ENCODE measurements at places on chromosomes 2 and 18.

DNA sequence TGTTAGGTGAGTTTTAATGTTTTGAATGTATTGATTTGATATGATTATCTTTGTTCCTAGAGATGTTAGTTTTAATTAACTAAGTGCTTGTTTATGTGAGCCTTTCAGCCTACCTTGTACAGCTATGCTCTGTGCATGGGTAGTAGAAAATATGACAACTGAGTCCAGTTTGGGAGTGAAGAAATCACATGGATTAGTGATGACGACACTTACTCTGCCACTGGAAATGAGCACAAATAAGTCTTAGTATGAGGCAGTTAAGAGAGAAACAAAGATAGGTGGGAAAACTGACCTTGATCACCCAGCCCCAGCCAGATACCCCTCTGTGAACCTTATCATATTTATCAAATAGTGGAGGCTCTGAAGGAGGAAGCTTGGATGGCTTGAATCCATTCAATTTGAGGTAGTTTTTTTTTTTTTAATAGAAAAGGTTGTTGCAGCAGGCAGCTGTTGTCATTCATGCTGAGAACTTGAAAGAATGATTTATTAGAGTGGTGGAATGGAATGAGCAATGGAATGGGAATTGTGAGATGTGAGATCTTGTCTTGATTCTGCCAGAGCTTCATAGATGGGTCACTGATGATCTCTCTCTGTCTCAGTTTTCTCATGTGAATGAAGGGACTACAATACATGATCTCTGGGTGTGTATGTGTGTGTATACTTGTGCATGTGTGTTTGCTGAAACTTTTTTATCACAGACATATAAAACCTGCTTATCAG is 96.4 kb downstream of the MAP3K20 start:
- DNase-seq: no peak

DNA sequence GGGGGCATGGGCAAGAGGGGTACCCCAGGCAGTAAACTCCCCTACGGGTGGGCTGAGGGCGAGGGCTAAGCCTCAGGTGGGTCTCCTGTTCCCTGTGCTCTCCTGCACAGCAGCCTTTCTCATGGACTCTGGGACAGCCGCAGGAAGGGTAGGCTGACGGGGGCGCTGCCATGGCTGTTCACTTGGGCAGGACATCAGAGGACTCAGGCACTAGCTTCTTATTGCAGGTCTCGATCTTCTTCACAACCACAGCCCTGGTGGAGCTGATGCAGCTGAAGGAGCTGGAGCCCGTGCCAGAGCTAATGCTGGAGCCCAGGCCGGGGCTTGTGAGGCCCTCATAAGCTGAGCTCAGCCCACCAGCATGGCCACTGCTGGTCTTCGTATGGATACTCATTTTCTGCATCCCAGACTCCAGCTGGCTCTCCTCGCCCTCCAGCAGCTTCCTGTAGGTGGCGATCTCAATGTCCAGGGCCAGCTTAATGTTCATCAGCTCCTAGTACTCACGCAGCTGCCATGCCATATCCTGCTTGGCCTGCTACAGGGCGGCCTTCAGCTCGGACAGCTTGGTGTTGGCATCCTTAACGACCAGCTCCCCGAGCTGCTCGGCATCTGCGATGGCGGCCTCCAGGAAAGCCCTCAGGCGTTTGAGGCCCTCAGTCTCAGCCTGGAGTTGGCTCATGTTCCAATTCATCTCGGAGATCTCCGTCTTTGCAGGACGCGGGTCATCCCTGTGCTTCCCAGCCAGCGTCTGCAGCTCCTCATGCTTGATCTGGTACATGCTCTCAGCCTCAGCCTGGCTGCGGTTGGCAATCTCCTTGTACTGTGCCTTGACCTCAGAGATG is 359.8 kb upstream of the SETBP1 start:
- no peak for DNase-seq

DNA sequence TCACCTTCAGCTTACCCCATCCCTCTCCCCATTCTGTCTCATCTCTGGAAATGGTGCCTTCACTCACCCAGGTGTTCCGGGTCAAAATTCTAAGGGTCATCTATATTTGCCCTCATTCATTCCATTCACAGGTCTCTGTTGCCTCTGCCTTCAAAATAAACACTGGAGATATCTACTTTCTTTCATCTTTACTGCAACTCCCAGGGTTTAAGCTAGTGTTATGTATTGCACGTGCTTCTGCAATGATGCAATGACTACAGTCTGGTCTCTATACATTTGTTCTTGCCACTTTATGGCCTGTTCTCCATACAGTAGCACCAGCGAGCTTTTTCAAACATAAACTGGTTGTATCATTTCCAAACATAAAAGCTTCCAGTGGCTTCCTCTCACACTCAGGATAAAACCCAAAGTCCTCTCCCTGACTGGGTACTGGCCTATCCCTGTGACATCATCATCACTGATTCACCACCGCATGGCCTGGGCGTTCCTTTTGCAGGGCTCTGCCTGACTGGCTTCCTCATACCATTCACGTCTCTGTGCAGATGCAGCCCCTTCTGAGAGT is 14.3 kb downstream of the DSG2 start:
- DNase-seq: no peak

- DNase-seq: no peak
These were observed 7.5 kb upstream of the STAMBP start for GRCh38 chr2:73821227-73821626.

GRCh38 chr2:76202866-76203265 is 492.2 kb upstream of the GCFC2 start:
- no peak for DNase-seq

DNA sequence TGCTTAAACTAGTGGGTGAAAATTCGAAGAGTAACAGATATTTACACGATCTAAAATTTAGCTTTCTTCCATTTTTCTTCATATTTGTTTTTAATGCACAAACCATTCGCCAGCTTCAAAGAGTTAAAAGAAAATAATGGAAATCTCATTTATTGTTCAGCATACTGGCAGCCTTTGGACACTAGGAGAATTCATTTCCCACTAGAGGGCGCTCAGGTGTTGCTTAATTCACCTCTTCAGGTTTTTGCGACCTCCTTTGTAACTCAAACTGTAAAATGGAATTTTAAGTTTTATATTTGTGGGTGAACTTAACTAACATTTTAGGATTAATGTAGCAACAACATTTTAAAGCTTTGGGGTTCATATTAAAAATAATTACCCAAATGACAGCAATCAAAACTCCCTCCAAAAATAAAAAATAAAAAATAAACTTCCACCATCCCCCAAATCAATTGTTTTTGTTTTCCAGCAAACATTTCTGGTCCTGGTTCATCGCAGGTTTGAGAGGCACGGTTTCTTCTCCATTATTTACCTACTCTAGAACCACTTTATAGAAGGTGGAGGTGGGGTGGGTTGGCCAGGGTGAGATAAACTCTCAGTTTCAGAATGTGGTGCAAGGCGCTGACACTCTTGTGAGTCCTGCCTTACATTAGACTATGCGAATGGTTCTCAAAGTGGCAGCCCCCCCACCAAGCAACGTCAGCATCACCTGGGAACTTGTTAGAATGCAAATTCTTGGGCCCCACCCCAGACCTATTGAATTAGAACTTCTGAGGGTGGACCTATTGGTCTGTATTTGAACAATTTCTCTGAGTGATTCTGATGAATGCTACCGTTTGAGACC is 24.7 kb upstream of the PNPT1 start:
- DNase-seq: no peak

GRCh38 chr2:219624565-219624964 is 2.9 kb upstream of the SLC4A3 start:
- DNase-seq: no peak

- no peak for DNase-seq
These were observed 23.3 kb upstream of the SIX3 start for GRCh38 chr2:44918095-44918775.

DNA sequence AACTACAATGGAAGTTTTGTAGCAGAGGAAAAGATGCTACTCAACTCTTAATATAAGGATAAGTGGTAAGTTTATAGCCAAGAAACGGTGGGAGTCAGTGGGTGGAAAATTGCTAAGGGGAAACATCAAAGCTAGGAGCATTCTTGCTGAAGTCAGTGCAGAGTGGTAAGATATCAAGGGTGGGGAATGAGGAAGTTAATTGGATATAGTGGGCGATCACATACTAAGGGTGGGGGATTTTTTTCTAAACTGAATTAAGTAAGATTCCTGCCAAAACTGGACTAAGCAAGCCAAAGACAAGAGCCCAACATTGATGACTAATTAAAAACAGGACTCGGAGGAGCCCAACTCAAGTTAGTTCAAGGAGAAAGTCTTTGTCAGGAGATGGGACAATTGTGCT is 525.4 kb downstream of the CCDC85A start:
- DNase-seq: no peak

GRCh38 chr2:165953306-165953654 is 296 bp downstream of the TTC21B start:
- no peak for DNase-seq

DNA sequence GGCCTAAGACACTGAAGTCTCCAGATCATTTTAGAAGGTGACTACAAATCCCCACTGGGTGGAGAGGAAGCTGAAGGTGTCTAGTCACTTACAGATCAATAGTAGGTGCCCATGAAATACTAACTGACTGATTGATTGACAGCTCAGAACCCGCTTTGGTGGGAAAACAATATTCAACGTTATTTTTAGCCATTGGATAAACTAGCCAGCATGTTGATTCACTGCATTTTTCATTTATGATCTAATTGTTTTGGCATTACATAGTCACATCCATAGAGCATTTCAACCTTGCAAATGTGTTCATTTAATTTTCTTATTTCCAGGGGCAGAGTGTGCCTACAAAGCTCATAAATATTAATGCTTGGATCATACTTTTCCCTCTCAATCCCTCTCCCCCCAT is 162.3 kb downstream of the MREG start:
- no peak for DNase-seq

- no peak for DNase-seq
These were observed 328.9 kb downstream of the TDRD15 start for GRCh38 chr2:21452678-21453077.

GRCh38 chr2:42913280-42913878 is 121.0 kb upstream of the HAAO start:
- DNase-seq: no peak

DNA sequence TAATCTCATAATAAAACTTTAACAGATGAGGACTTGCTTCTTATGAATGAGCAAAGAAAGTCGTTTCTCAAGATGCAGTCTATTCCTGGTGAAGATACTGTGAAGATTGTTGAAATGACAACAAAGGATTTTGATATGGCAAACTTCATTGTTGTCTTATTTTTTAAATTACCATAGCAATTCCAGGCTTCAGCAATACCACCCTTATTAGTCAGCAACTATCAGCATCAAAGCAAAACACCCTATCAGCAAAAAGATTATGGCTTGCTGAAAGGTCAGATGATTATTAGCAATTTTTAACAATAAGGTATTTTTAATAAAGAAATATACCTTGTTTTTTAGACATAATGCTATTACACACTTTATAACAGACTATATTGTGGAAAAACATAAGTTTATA is 88.3 kb downstream of the COL5A2 start:
- DNase-seq: no peak

GRCh38 chr18:59681521-59682004 is 15.7 kb downstream of the CCBE1 start:
- DNase-seq: no peak

- DNase-seq: no peak
These were observed 32.8 kb downstream of the SRBD1 start for GRCh38 chr2:45578056-45578843.

DNA sequence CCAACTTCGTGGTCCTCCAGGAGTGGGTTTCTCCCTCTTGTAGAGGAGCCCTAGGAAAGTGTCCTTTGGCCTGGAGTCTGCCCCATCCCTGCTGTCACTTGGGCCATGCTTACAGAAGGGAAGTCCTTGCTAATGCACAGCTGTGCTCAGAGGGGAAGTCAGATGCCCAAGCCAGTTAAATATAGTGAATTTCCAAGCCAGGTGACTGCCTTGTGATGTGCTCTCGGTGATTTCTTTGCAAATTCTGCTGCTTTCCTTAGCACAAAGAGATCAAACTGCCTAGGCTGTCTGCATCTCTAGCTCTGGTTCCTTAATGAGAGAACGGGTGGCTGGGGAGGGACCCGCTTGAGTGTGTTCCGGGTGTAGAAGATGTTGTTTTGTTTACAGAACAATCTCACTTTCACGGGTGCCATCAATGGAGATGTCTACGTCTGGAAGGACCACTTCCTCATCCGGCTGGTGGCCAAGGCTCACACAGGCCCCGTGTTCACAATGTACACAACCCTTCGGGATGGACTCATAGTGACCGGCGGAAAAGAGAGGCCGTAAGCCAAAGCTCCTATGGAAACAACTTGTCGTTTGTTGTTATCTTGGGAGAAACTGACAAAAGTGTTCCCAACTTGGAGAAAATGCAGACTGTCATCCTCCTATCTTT is 91.4 kb downstream of the RTN4 start:
- no peak for DNase-seq

- no peak for DNase-seq
These were observed 7.7 kb downstream of the TPO start for GRCh38 chr2:1420746-1421480.
